Smooth muscle cell of bladder (primary cell): ENCODE measurements at places on chromosomes 7 and 10. TPM values are rescaled to one million over a fixed set of nuclear protein-coding genes. Genes with fewer than 3 reads are reported as not detected.

The TMEM254 gene
- total RNA-seq, result 7.4 and 9.3 TPM in 2 replicates

The PRF1 gene
- under 0.01 TPM in 1 of 2 replicates, not detected in the other for total RNA-seq

The ANKRD1 gene
- 0.14 and 0.18 TPM in 2 replicates for total RNA-seq

The RAMP3 gene
- not detected in 2 replicates for total RNA-seq

The CDNF gene
- total RNA-seq, result 1.1 and 2.2 TPM in 2 replicates

The MMRN2 gene
- 1.7 and 1.8 TPM in 2 replicates for total RNA-seq

The TEX47 gene
- total RNA-seq, result not detected in 2 replicates

The ADGRA1 gene
- not detected in 2 replicates for total RNA-seq

The TMEM139 gene
- total RNA-seq, result not detected in 2 replicates

The SLC18A3 gene
- total RNA-seq, result not detected in 2 replicates
